ENCODE measurements at places on chromosomes 4 and X.

- no peak for DNase-seq
These were observed 444.9 kb downstream of the RAPGEF2 start for GRCh38 chr4:159547645-159548308.

GRCh38 chr4:87093443-87094123, 126.8 kb downstream of the KLHL8 start:
- no peak for DNase-seq

DNA sequence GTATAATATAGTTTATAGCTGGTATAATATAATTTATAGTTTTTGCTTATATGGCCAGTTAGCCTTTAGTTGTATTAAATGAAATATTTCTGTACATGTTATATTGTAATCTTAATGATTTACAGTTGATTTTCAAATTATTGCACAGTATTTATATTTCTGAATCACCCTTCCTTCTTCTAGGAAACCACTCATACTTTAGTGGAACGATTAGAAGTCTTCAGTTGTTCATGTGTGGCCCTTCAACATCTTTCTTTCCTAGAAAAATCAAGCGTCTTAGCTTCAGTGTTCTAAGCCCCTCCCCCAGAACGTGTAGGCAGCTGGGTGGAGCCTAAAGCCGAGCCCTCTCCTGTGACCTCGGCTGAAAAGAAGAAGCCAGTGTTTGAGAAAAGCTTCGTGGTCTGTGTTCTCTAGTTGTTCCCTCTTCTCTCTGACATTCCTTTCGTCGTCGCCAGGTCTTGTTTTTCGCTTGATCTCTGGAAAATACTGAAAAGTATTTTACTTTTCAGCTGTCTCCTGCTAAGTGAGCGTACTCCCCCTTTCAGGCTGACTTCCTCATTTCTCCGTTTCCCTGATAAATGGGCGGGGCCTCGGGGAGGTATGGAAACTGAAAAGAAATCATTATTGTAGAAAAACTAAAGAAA, at the start of gene C4orf33:
Gene C4orf33 (plus strand): TSS at position 342 of the 644 bp plus-strand sequence. CDS start 6,459 bp downstream, outside the sequence.
- DNase-seq = peak; percentile 47

DNA sequence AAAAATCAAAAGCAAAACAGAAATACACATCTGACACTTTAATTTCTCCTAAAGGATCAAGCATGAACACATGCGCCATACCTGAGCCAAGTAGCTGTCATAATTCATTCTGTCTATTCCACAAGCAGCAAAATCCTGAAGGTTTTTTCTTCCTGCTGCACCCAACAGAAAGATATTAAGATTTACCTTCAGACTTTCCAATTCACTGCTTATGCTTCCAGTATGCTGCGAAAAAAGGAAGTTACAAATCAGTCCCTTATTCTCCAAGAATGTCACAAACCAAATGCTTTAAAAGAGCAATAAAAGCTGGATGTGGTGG, 29.2 kb upstream of the FGFBP2 start:
- no peak for DNase-seq

GRCh38 chr4:176778491-176778890, 14.2 kb downstream of the VEGFC start:
- DNase-seq = no peak

DNA sequence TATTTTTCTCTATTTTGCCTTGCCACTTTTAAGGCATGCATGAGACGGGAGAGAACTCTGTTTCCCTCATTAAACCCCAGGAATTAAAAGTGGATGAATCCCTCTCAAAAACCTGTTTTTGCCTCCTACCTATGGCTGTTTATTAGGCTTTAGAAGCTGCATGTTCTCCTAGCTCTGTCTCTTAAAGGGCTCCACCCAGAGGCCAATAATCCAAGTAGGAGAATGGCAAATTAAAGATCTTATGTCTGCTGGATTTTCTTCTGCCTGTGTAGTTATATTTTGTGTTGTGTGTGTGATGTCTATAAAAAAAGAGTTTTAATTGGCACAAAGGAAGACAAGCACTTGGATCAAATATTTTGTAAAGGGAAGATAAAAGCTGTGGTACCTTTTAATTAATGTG, 32.4 kb downstream of the MAGEC1 start:
- DNase-seq = no peak

DNA sequence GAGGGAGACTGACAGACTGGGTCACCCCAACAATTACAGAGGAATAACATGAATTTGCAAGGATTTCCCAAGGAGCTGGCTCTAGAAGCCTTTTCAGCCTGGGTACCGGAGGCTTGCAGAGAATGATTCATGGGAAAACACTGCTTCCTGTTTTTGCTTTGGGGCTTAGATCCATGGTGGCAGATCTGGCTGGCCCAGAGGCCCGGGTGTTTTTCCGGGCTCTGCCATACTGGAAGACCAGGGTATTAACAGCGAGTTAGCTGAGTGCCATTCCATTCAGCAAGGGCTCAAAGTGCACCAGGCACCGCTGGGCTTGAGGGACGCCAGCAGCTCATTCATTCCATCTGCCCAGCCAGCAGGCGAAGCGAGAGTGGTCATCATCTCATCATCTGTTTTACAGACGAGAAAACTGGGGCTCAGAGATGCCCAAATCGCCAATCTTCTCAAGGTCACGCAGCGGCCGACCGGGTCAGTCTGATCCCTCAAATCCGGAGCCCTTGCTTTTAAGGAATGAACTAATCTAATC, 1.3 kb downstream of the WDR1 start:
- DNase-seq = no peak

GRCh38 chr4:138241281-138242075, 671 bp downstream of the SLC7A11 start:
- no peak for DNase-seq
